ENCODE measurements at places on chromosomes 2 and 18. TPM values are rescaled to one million over a fixed set of nuclear protein-coding genes. Genes with fewer than 3 reads are reported as not detected.

DNA sequence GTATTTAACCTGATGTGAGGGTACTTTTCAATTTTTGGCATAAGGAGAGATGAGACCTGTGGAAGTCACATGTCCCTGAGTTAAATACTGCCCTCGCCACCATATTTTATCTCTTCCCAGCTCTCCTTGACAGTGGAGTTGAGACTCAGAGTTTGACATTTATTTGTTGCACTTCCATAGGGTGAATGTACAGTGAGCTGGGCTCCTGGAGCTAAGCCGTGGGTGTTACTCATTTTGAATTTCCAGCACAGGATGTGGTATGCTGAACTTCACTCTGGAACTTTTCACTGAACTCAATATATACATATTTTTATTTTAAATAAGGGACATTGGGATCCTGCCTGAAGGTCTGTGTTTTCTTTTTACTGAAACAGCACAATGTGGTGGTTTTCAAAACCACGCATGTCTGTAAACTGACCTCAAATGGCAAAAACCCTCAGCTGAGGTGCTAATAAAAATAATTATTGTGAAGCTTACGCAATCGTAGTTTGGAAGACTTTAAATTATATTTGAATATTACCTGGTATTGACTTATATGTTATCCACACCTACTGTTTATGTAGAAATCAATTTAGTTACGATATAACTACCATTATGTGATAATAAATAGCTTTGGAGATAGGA is 12.1 kb downstream of the RNF144A start:
- H3K4me1 ChIP-seq = peaks cover 28% of the 10 kb centered on the region
- H3K27me3 ChIP-seq = peaks cover 5% of the 10 kb centered on the region
- H3K27ac ChIP-seq = peak overlapping the region; percentile 24
- H3K36me3 ChIP-seq = peaks cover 2% of the 10 kb centered on the region
- no peak for DNase-seq

CRYGA gene
- total RNA-seq = not detected

DNA sequence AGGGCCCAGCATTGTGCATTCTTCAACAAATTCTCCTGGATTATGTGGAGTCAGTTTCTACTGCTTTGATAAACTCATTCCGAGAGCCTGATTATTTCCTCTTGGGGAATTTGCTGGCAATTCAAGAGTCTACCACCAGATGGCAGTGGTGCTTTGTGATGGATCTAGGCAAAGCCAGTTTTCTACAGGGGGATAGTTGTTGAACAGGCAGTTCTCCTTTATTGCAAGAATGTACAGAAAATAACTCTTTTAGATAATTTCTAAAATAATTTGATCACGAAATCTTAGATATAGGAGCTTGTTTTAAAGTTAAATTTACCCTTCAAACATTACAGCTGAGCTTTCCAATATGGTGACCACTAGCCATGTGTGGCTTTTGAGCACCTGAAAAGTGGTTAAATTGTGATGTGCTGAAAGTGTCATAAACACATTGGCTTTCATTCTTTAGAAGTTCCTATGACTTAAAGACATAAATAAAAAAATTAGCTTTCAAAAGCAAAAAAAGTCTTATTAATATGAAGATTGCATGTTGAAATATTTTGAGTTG is 66.7 kb upstream of the HAAO start:
- H3K4me3 ChIP-seq = no peak overlapping the region
- H3K27ac ChIP-seq = no peak overlapping the region
- peaks cover 15% of the 10 kb centered on the region for H3K4me1 ChIP-seq

DNA sequence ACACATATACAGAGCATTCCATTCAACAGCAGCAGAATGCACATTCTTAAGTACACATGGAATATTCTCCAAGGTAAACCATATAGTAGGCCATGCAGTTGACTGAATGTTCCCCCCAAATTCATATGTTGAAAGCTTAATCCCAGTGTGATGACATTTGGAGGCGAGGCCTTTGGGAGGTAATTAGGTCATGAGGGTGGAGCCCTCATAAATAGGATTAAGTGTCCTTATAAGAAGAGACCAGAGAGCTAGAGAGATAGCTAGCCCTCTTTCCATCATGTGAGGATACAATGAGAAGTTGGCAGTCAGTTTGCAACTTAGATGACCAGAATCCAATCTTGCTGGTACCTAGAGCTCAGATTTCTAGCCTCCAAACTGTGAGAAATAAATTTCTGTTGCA is 27.6 kb downstream of the TMEM185B start:
- peaks cover 5% of the 10 kb centered on the region for H3K36me3 ChIP-seq
- H3K4me1 ChIP-seq = peaks cover 9% of the 10 kb centered on the region
- DNase-seq = no peak
- no peak overlapping the region for H3K27ac ChIP-seq
- H3K27me3 ChIP-seq = peaks cover 5% of the 10 kb centered on the region
- no peak overlapping the region for H3K4me3 ChIP-seq

ANKRD44 gene
- total RNA-seq = 16.6 TPM

DNA sequence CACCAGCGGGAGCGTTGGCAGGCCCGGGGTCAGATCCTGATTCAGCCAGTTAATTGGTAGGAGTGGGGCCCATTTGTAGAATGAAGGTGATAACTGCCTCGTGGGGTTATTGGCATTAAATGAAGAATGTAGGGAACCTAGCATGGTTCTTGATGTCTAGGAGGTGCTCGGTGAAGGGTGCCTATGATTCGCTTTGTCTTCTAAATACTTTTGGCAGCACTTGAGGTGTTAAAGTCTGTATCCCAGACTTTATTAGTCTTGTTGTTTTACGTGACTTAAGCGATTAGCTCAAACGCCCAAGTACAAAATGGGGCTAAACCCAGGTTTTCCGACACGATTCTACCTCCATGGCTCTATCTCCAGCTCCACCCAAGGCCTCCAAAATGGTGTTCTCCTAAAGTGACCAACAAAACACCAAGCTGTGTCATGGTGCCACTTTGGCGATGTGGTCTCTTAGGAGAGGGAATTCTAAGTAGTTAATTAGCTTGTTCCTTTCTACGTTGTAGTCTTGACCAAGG is 980 bp upstream of the PPP4R1 start:
- H3K36me3 ChIP-seq = peaks cover 11% of the 10 kb centered on the region
- H3K27me3 ChIP-seq = no peaks in the 10 kb centered on the region
- H3K4me1 ChIP-seq = peaks cover 61% of the 10 kb centered on the region
- no peak for DNase-seq
- H3K4me3 ChIP-seq = peak overlapping the region; percentile 71

GRCh38 chr2:121046335-121046734 is 238.7 kb downstream of the TFCP2L1 start:
- H3K4me3 ChIP-seq = no peak overlapping the region
- H3K36me3 ChIP-seq = no peaks in the 10 kb centered on the region
- H3K27ac ChIP-seq = no peak overlapping the region
- no peaks in the 10 kb centered on the region for H3K4me1 ChIP-seq

CACNB4 gene
- 3.4 TPM for total RNA-seq

SLC35F6 gene
- total RNA-seq = 40.5 TPM

FAM110C gene
- total RNA-seq = not detected

- peak within 1 kb of the TSS; percentile 38 for H3K4me3 ChIP-seq
- H3K4me1 ChIP-seq = peaks cover 9% of the 10 kb centered on the region
- no peaks in the 10 kb centered on the region for H3K36me3 ChIP-seq
- no peak within 1 kb of the TSS for H3K27ac ChIP-seq
- no peak for DNase-seq
Measured at GRCh38 chr2:238158509-238159070, at the start of gene ERFE. TSS of gene ERFE (plus strand) at chr2:238158970. CDS start at chr2:238159008, 38 bp downstream.

CLEC4F gene
- total RNA-seq = not detected

GRCh38 chr2:154974041-154974440 is 275.5 kb downstream of the KCNJ3 start:
- H3K27me3 ChIP-seq = no peaks in the 10 kb centered on the region
- H3K4me3 ChIP-seq = no peak overlapping the region
- no peaks in the 10 kb centered on the region for H3K4me1 ChIP-seq

DNA sequence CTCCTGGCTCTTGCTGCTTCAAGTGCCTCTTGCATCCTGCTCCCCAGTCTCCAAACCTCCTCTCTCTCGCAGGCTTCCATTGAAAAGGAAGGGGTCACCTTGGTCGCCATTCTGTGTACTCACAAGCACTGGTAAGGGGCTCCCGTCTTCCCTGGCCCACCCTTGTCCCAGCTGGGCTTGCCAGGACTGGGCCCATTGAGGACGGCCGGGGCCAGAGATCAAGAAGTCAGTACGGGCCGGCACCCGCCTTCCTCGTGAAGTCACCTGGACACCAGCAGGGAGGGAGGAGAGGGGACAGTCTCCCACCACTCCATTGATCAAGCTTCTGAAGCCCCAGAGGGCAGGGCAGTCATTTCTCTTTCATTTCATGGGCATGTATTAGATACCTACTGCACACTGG is 16.0 kb upstream of the CATIP start:
- no peaks in the 10 kb centered on the region for H3K36me3 ChIP-seq
- no peaks in the 10 kb centered on the region for H3K27me3 ChIP-seq
- no peak overlapping the region for H3K4me3 ChIP-seq
- no peak for DNase-seq

DNA sequence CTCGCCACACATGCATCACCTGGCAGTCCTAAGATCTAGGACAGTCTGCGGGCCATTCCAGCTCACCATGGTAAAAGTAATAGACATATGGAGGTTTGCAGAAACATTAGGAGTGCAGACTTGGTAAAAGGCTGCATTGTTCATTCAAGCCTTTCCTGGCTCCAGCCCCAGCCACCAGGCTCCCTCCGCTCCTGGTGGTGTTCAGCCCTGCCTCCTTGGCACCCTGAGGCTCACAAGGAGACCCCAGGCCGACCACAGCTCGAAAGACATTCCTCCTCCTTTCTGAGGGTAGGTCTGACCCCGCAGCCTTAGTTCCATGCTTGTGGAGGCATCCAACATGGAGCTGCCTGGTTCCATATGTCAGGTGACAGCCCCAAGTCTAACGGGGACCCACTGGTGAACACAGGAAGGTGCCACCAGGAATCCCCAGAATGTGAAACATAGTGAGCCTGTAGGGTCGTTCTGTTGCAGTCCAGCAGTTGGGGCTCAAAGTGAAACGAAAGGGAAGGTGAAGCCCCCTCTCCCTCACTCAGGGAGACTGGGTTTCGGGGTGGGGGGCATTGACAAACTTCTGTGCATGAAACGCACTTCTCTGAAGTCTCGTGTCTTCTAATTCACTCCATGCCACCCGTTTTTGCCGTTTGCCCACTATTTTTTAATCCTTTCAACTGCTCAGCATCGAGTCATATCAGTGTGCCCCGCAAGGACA is 5.0 kb upstream of the SP100 start:
- peak; percentile 49 for DNase-seq
- peak overlapping the region; percentile 96 for H3K4me3 ChIP-seq
- no peaks in the 10 kb centered on the region for H3K27me3 ChIP-seq
- no peaks in the 10 kb centered on the region for H3K36me3 ChIP-seq
- H3K4me1 ChIP-seq = peaks cover 44% of the 10 kb centered on the region

- no peak overlapping the region for H3K4me3 ChIP-seq
- H3K27me3 ChIP-seq = no peaks in the 10 kb centered on the region
- no peak overlapping the region for H3K27ac ChIP-seq
- no peak for DNase-seq
- H3K4me1 ChIP-seq = no peaks in the 10 kb centered on the region
Measured at GRCh38 chr2:18961991-18962421, 372.6 kb upstream of the NT5C1B start.

DNA sequence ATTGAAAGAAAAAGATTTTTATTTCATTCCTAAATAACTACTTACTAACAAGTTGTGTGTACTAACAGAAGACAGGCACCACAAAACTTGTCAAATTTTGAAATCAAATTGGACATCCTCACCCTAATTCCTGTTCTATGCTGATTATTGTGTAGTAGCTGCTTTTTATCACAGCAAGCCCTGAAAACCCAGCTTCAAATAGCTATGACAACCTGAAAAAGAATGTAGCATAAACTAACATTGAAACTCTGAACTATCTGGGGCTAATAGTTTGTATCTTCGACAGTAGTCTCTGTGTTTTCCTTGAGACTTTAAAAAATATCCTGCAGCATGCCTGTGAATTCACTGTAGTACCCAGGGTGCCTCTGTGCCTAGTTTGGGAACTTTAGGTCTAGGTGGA is 122.6 kb downstream of the WDPCP start:
- H3K4me3 ChIP-seq = no peak overlapping the region
- H3K36me3 ChIP-seq = peaks cover 35% of the 10 kb centered on the region
- no peaks in the 10 kb centered on the region for H3K27me3 ChIP-seq
- H3K27ac ChIP-seq = no peak overlapping the region
- no peak for DNase-seq

GRCh38 chr2:216683846-216684245 is 11.5 kb downstream of the IGFBP5 start:
- no peak for DNase-seq
- no peak overlapping the region for H3K27ac ChIP-seq
- H3K4me3 ChIP-seq = no peak overlapping the region
- no peaks in the 10 kb centered on the region for H3K27me3 ChIP-seq

GRCh38 chr2:105697781-105698449 is 46.8 kb upstream of the NCK2 start:
- H3K36me3 ChIP-seq = no peaks in the 10 kb centered on the region
- H3K4me1 ChIP-seq = no peaks in the 10 kb centered on the region
- no peak for DNase-seq
- H3K27ac ChIP-seq = no peak overlapping the region
- H3K27me3 ChIP-seq = peaks cover 62% of the 10 kb centered on the region
- no peak overlapping the region for H3K4me3 ChIP-seq

KLHL41 gene
- total RNA-seq = 0.89 TPM

- H3K27me3 ChIP-seq = peaks cover 8% of the 10 kb centered on the region
- no peaks in the 10 kb centered on the region for H3K36me3 ChIP-seq
- H3K4me1 ChIP-seq = no peaks in the 10 kb centered on the region
- no peak for DNase-seq
- H3K27ac ChIP-seq = no peak overlapping the region
Measured at GRCh38 chr2:66461001-66461663, 26.2 kb downstream of the MEIS1 start.

DNA sequence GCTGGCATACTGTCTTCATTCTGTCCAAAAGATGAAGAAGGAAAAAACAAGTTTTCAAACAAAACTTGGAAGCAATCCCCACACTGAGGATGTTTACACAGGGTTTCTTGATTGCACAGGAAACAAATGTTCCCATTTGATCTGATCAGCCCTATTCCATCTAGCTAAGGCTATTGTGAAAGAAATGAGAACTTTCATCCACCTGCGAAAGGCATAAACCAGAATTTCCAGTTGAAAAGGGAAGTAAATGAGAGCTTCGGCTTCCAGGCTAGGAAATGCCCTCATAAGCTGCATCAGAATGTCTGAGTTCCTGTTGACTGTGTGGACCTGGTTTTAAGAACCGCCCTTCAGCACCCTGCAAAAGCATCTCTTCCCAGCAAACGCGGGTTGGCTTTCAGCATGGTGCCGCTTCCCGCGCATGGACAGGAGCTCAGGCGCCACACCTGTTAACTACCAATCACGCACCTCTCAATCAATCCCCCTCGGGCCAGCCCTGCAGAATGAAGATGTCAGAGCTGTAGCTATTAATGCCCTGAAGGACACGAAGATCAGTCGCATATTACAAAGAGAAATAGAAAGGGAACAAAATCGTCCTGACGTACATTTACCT is 850.4 kb downstream of the GALR1 start:
- no peak for DNase-seq
- H3K36me3 ChIP-seq = no peaks in the 10 kb centered on the region
- H3K27me3 ChIP-seq = no peaks in the 10 kb centered on the region
- H3K4me3 ChIP-seq = no peak overlapping the region
- H3K27ac ChIP-seq = no peak overlapping the region

ALPG gene
- not detected for total RNA-seq

- no peak overlapping the region for H3K4me3 ChIP-seq
- no peak overlapping the region for H3K27ac ChIP-seq
- peaks cover 46% of the 10 kb centered on the region for H3K36me3 ChIP-seq
- peaks cover 3% of the 10 kb centered on the region for H3K4me1 ChIP-seq
- H3K27me3 ChIP-seq = no peaks in the 10 kb centered on the region
Measured at GRCh38 chr2:98543842-98544241, 64.5 kb downstream of the COA5 start.
